ENCODE measurements at places on chromosomes 5 and 9. TPM values are rescaled to one million over a fixed set of nuclear protein-coding genes. Genes with fewer than 3 reads are reported as not detected.

The INSL4 gene
- total RNA-seq = not detected

The CCDC180 gene
- 7.3 TPM for total RNA-seq

The HRH2 gene
- total RNA-seq = 1.0 TPM

The NUP188 gene
- total RNA-seq = 36.5 TPM

The CBY3 gene
- not detected for total RNA-seq

The ADRB2 gene
- 3.1 TPM for total RNA-seq

The GAPVD1 gene
- 42.3 TPM for total RNA-seq

The DDX4 gene
- not detected for total RNA-seq

The PPP1R26 gene
- total RNA-seq = 11.5 TPM

Data from skeletal muscle tissue (tissue), 5 donors.